ENCODE measurements at places on chromosomes 1 and 21.

DNA sequence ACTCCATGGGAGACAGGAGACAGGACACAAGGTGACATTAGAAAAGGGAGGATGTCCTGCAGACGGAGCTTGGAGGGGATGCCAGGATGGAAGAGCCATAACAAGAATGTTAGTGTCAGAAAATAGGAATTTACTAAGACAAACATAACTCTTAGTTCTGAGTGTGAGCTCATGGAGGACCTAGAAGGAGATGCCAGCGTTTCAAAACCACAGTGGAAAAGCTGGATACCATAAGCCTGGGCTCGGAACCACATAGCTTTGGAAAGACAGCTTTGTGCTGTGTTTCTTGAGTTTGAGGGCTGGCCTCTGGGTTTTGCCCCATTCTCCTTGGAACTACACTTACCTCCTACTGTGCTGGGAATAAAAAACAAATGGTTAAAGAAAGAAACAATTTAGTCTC lies 128.4 kb downstream of the S1PR1 start:
- no peak for DNase-seq

DNA sequence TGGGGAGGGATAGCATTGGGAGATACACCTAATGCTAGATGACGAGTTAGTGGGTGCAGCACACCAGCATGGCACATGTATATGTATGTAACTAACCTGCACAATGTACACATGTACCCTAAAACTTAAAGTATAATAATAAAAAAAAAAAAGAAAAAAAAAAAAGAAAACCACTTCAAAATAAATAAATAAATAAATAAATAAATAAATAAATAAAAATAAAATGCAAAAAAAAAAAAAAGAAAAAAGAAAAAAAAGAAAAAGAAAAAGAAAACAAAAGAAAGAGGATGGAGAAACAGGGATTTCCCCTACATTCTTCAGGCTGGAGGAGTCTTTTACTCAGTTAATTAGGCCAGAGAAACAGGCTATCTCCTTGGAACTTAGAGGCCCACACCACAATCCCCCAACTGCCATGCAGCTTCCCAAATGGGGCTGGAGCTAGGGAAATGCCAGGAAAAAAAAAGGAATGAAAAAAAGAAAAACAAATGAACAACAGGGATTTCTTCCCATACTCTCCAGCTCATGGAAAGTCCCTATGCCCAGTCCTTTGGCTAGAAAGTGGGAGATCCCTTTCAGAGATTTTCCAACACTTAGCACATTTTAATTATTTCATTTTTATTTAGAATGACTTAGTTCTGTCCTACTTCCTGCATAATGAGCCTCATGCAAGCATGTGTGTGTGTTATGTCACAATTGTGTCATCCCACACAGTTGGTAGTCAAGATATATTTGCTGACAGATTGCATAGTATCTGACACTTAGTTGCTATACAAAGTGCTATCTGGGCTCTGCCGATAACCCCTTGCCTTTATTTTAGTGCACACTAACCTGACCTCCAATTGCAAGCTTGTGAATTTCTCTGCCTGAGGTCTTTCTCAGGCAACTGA lies 486.4 kb downstream of the PLPP3 start:
- DNase-seq, result no peak

DNA sequence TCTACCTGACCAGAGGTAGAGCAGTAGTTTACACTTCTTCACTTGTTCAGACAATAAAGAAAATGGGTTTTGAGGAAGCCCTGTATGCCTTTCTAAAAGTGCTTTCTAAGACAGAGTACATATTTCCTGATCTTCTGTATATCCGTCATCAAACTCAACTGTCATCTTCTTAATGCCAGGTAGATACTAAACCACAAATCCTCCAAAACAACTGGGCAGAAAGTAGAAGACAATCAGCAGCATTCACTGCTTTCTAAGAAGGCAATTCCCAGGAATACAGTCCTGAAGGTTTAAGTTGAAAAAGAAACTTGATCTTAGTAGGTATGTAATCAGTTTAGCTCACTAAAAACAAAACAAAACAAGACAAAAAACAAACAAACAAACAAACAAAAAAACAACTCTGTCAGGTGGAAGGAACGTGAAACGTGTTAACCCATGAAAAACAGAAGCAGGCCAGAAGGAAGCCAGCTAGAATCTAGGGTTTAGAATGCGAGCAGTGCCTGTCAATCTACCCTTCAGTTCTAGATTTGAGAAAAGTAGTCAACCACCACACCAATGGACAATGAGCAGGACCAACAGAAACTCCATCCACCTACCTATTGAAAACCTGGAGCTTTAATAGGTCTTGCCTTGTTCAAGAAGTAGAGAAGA lies 59.2 kb downstream of the LEPR start:
- no peak for DNase-seq

DNA sequence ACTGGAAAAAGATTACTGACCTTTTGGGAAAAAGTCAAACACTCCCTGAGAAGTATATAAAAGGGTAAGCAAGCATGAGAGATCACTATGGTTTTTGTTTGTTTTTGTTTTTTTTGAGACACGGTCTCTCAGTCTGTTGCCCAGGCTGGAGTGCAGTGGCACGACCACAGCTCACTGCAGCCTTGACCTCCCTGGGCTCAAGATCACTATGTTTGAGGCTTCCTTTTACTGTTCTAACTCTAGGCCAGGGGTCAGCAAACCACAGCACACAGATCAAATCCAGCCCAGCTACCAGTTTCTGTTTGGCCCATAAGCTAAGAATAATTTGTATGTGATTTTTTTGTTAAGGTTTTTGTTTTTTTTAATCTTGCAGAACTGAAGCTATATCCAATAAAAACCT lies 25.7 kb downstream of the PSMB4 start:
- no peak for DNase-seq

GRCh38 chr1:238649200-238649599 lies 737.2 kb upstream of the CHRM3 start:
- DNase-seq, result no peak

GRCh38 chr1:151060657-151061421 lies 642 bp downstream of the MLLT11 start:
- DNase-seq, result no peak

- no peak for DNase-seq
These were observed 34.7 kb upstream of the COL6A2 start for GRCh38 chr21:46063227-46063626.

GRCh38 chr1:3678361-3679097 lies 26.2 kb downstream of the TP73 start:
- no peak for DNase-seq

DNA sequence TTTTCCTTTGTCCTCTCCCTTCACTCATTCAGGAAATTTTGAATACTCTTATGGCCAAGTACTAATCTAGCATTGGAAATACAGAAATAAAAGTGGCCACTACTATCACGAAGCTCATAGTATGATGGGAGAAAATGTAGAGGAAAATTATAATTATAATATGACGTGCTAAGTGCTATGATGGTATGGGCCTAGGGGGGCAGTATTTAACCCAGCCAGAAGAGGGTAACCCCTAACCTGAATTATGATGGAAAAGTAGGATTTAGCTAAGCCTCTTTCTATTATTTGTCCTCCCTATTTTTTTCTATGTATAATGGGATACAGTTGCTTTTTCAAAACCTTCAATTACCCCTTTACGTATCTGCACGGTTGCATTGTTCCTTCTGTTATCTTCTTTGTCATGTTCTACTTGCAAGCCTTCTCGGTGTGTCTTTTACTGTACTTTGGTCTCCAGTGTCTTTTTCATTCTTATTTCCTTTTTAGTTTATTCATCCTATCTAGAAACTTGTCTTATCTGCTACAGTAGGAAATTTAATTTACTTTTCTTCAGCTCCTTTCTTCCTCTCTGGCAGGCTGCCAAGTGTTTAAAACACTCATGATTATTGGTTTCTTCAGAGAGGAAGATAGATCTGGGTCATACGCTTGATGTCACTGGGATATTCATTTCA lies 88.8 kb upstream of the GPR52 start:
- no peak for DNase-seq

- DNase-seq, result no peak
These were observed 166.7 kb downstream of the UCK2 start for GRCh38 chr1:165994107-165994506.

- no peak for DNase-seq
These were observed 44.9 kb downstream of the LRRC8D start for GRCh38 chr1:89865498-89866382.

DNA sequence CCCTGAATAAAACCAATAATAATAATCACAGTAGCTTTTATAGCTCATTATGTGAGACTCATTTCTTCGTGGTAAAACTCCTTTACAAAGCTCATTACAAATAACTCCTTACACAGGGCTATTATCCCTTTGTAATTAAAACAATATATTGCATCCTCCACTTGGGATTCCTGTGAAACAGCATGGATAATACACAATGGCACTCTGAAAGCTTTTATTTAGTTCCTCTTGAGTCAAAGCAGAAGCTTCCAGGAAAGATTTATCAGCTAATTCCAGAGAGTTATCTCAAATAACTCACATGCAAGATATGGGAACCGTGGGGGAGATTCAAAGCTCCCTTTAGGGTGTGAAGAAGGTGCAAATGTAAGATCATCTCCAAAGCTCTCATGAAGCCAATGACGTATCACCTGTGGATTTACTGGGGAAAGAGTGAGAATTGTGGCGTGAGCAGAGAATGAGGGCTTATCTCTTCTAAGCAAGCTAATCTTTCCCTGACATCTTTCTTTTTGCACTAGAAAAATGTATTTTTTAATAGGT lies 60.4 kb upstream of the GJA5 start:
- DNase-seq, result no peak

DNA sequence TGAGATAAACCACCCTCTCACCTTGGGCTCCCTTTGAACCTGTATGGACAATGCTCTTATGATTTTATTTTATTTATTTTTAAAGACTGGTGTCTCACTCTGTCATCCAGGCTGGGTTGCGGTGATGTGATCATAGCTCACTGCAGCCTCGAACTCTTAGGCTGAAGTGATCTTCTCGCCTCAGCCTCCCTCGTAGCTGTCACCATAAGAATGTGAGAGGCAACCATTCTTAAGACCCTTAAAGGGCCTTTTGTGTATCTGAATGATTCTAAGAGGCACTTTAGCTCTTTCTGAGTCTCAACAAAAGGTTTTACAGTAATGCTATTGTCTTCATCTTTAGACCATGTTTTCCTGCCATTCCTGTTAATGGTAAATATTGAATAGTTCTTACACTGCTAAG lies 67.0 kb downstream of the IVNS1ABP start:
- DNase-seq, result no peak

GRCh38 chr1:211485480-211485857 lies 6.5 kb downstream of the RD3 start:
- no peak for DNase-seq

DNA sequence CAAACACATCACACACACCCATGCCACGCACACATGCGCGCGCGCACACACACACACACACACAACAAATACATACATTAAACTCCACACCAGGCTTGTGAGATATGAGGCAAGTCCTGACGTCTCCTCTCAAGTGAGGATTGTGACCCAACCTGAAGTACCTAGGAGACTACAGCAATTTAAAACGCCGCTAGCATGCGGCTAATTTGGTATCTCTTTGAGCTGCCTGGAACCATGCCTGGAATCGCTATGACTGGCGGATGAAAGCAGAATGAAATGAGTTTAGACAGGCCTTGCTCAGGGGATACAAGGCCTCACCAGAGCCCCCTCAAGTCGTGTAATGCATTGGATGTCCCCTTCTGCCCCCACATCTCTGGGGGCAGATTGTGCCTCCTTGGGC lies 1.6 kb upstream of the RAB7B start:
- no peak for DNase-seq

Measured in globus pallidus (tissue), 1 donor.